Retinal pigment epithelial cell (primary cell): ENCODE measurements at places on chromosomes 7 and 10.

GRCh38 chr7:2354939-2355704 is 495 bp downstream of the EIF3B start:
- DNase-seq, result no peak

DNA sequence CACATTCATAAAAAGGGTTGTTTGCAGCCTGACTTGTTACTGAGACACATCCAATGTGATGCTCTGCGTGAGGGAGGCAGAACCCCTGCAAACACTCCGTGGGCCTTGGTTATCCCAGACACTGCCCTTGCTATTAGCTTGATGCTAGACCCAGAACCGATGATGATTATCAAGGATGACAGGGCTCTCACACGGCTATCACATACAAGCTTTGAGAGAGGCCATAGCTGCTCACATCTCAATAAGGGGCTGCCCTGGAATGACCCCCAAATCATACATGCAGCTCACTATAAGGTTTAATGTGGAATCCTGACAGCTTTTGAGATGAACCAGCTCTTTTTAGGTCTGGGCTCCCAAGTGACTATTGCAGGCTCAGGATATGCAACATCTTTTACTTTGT is 44.4 kb upstream of the TCERG1L start:
- DNase-seq, result no peak

- no peak for DNase-seq
Observed at GRCh38 chr7:141975806-141976523, 2.4 kb upstream of the TAS2R38 start.

DNA sequence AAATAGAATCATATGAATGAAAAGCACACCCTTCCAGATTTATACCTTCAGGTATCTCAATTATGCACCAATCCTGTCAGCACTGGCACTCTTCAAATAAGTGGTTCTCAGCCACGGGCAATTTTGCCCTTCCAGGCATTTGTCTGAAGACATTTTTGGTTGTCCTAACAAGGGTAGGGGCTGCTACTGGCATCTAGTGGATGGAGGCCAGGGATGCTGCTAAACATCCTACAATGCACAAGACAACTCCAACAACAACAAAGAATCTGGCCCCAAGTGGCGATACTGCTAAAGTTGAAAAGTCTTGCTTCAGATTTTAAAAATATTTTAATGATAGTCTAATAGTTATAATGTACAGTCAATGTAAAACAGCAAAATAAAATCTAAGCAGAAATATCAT is 16.1 kb downstream of the CCDC186 start:
- DNase-seq, result no peak

- no peak for DNase-seq
Observed at GRCh38 chr10:78082636-78083035, 49.0 kb downstream of the RPS24 start.

DNA sequence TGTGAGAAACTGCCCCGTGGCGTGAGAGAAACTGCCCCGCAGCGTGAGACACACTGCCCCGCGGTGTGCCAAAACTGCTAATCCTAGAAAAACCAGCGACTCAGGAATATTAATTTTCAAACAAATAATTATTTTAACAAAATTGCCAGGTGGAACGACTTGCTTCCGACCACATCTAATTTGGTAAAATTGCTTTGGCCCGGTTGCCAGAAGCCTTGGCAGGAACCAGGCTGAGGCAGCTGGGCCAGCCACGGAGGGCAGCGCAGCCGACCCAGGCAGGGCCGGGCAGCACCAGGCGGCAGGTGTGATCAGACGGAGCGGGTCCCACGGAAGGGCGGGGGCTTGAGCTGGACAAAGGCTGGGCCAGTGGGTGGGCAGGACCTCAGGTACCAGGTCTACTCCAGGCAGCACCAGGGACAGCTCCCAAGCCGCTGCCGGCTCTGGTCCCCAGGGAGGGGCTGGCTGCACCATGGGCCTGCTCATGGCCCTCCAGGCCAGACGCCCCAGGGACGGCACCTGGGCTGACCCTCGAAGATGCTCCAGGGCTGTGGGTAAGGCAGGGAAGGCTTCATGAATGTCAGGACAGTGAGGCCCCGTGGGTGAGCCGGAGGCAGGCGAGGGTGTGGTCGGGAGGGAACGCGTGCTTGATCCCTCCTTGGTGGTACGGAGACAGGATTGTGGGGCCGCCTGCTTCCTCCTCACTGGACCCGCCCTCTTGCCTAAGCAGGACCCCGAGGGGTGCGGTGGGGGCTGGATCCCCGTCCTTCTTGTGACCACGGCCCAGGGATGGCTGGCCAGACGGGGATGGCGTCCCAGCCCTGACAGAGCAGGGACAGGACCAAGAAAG is 7.7 kb upstream of the ADGRA1 start:
- no peak for DNase-seq

- DNase-seq, result no peak
Observed at GRCh38 chr7:130361681-130362080, 17.1 kb downstream of the CPA5 start.

DNA sequence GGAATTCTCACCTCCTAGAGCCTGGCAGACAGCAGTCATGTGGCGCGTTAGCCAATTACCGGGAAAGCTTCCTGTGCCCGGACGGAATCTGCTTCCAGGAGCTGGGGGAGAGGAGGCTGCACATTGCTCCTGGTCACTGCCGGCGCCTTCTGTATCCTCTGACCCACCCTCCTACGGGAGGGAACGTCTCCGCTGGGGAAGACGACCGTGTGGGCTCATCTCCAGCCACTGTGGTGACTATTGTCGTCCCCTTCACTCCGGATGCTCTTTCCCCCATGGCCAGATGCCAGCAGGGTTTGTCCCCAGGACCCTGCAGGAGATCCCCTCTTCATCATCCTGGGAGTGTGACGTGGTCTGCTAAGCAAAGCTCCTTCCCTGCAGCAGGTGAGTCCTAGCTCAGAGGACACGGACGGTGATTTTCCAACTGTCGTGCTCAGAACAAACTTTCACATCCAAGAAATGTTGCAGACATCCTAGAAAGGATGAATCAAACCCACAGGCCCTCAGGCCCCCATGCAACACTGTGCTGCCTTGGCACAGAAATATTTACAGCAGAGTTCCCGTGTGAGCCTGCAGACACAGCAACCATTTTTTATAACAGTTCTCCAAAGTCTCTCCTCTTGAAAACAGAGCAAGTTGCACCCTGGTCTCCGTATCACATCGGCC is 29.6 kb upstream of the FAM20C start:
- DNase-seq, result no peak

DNA sequence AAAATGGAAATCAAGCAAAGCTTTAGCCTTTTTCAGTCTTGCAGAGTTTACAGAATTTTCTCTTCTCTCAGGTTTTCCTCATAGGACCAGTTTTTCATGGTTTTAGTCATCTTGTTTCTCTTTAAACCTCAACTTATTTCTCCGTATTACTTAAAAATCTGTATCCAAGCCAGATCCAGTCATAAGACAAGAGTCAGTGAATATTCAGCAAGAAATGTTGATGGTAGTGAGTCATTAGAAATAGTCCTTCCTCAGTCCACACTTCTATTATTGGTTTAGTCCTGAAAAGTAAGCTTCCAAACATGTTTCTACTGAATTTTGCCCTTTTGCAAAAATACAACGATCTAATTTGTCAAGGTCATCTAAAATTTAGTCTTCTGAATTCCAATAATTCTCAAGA is 107.0 kb downstream of the VIM start:
- DNase-seq, result peak; percentile 53

GRCh38 chr7:80410081-80410480 is 101.8 kb downstream of the GNAT3 start:
- no peak for DNase-seq

DNA sequence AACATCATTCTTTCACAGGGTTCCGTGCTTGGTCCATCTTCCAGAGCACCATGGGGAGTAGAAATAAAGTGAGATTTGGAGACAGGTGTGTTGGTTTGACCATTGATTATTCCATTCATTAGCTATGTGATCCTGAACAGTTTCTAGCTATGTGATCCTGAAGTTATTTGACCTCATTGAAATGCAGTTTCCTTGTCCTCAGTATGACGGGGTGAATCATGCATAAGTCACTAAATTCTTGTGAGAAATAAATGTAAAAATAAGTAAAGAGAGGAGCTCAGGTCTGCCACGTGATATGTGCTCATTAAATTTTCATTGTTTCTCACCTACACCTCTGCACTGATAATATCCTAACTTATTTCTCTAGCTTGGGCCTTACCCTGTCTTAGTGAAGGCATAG is 34.1 kb upstream of the LHFPL3 start:
- DNase-seq, result no peak

DNA sequence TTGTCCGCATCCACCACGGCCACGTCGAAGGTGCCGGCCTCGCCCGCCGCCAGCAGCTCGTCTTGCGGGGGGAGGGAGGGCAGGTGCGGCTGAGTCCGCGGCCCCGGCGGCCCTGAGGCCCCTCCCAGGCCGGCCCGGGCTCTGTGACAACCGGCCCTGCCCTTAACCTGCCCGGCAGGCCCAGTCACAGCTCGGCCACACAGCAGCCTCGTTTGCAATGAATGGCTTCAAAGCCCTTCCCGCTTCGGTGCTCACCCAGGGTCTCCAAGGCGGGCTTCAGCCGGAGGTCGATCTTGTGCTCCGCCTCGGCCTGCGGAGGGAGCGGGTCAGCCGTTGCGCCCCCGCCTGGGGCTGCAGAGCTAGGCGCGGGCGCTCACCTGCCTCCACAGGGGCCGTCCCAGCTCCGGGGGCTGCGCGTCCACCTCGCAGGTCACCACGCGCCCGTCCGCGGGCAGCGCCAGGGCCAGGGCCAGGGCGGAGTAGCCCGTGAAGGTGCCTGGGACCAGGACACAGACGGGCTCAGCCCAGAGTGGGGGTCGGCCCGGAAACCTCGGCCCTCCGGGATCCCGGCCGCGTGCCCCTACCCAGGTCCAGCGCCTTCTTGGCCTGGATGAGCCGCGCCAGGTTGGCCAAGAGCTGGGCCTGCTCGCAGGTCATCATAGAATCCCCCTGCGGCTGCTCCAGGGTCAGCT is 928 bp downstream of the COMTD1 start:
- DNase-seq, result no peak

DNA sequence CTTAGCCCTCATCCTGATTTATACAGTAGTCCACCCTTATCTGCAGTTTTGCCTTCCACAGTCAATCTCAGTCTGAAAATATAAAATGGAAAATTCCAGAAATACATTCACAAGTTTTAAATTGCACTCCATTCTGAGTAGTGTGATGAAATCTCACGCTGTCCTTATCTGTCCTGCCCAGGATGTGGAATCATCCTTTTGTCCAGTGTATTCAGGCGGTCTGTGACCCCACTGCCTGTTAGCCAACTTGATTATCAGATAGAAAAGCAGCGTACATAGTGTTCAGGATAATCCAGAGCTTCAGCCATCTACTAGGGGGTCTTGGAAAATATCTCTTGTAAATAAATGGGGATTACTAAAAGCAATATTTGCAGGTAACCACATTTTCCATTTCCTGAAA is 146.3 kb downstream of the MALRD1 start:
- DNase-seq, result no peak

DNA sequence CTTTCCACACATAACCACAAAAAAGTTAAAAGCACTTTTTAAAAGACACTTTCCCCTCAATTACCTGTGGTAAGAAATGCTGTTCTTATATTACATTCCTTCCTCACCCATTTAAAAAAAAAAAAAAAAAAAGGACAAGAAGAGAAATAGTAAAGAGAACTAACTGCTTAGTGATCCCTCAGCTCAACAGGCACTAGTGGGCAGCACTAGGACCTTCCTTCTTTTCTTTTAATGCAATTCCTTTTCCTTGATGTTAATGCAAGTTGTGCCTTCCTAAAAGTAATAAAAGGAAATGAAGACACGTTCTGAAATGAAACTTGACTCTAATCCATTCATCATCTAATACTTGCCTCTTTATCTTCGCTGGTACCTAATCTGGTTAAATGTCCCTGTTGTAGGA is 189.7 kb downstream of the TCF7L2 start:
- no peak for DNase-seq

DNA sequence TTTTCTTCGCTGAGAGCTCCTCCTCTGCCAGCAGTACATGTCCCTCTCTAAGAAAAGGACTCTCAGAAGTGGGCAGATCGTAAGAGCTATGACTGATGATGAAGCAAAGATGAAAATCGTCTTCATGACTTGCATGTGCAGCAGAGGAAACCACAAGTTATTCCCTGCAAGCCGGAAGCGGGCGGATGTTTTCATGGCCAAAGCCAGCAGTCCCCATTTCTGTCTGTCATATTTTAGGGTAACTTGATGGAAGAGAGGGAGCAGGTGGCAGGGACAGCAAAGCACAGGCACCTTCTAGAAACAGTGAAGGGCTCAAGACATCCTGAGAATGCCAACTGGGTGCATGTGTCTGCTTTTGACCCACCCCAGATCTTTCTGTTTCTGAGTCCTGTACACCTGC is 19.9 kb downstream of the KLF6 start:
- no peak for DNase-seq

DNA sequence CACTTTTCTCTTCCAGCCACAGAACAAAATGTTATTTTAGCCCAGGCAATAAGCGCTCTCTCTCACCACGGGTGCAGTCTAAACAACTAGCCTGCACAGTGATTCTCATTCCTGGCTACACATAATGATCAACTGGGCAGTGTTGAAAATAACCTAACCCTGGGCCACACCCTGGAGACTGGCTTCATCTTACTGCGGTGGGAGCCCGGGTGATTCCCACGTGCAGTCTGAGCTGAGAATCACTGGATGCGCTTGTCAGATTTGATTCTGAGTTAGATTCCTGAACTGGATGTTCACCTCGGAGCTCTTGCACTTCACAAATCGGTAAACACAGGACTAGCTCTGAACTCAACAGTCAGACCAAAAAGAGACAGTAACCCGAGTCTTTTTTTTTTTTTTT is 14.9 kb downstream of the ZC3HAV1 start:
- DNase-seq, result no peak

DNA sequence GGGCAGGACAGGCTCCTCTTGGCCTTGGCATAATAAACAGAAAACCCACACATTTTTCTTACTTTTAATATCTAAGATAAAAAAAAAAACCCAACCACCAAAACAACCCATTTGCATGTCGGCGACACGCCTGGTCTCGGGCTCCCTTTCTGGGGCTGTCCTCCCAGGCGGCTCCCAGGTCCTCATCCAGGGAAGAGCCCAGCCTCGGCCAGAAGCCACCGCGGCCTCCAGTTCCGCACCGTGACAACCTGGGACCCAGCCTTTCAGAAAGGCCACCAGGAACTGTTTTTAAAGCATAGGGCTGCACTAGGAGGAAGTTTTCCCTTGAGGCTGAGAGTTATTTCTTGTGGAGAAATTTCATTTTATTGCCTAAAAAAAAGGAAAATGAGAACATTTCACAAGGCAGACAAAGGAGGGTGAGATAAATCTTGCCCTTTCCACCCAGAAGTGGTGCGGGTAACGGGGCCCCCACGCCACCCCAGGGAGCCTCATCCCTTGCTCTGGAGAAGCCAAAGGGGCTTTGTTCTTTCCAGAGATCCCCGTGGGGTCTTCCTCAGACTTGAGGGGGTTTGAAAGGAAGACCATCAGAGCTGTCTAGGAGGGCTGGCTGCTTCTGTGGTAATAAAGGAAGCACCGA is 39.2 kb upstream of the MKRN1 start:
- no peak for DNase-seq

DNA sequence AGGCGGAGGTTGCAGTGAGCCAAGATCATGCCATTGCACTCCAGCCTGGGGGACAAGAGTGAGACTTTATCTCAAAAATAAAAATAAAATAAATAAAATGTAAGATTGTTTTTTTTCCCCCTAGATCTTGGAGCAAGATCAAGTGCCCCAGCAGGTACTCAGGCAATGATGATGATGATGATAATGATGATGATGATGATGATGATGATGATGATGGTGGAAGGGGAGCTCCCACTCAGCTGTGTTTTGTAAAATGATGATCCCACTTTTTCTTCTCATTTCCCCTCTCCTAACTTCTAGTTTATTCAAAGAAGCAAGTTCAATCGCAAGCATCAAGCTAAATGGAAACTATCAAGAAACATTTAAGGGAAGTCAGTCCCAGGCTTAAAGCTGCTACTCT is 50.3 kb downstream of the PIK3CG start:
- no peak for DNase-seq
